ENCODE measurements at places on chromosomes 11 and 22.

GRCh38 chr11:133383689-133384088 is 148.6 kb downstream of the OPCML start:
- peak; percentile 31 for DNase-seq

- DNase-seq, result no peak
Observed at GRCh38 chr11:8584511-8584910, 9.5 kb downstream of the STK33 start.

GRCh38 chr22:17954200-17954859 is 70.0 kb downstream of the MICAL3 start:
- no peak for DNase-seq

DNA sequence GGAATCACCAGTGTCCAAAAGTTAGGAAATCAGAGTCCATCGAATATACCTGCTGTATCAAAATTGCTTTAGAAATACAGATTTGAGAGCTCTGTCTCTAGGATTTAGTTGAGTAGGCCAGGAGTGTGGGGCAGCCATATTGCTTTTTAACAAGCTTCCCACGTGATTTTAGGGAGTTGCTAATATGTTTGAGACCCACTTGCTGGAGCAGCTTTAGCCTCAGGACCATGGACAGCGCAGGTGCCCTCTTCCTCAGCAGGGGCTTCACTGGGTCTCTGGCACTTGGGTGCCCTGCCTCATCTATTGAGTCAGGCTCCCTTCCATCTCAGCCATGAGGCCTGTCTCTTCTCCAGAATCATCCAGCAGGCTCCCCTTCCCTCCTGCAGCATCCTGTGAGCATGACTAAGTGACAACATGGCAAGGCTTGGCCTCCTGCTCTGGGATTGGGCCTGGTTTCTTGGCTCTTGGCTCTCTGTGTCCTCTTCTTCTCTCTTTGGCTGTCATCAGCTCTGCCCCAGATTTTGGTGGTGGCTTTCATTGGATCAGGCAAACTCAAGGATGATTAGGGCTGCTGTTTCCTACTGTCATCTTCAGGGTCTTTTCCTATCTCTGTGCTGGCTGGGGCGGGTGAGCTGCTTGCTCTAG is 70.0 kb downstream of the SGSM1 start:
- no peak for DNase-seq

DNA sequence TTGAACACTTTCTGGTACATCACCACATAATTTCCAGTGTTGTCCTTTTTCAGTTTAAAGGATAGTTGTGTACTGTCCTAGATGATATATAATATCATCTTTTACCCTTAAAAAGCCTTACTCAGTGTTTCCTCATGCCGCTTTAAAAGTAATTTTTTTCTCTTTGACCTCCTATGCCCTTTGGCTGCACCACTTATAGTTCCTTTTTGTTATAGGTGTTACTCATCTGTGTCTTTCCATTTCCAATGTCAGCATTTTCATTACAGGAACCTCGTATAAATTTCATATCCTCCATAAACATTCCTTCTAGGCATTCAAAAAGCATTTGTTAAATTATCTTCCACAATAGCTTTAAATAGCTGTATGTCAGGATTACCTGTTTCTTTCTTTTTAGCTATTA is 40.8 kb downstream of the USP47 start:
- DNase-seq, result no peak

DNA sequence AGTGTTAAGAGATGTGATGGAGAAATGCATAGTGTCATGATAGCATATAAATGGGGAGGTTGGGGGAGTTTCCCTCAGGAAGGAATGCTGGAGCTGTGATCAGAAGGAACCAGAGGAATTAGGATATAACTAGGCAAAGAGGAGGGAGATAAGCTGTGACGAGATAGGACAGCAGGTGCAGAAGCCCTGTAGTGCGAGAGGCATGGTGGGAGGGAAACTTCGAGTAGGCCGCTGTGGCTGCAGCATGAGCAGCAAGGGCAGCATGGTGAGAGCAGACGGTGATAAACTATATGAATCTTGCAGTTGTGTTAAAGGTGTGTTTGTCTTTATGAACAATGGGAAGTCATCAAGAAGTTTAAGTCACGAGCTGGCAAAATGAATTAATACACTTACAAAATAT is 109.9 kb downstream of the EMSY start:
- no peak for DNase-seq

All from NCI-H82 (cell line).